Right hindlimb (tissue), 1 donor: ENCODE measurements at places on chromosomes 7 and 10.
A peak's percentile ranks its signal among the peaks of the same experiment; 100 is the strongest.

DNA sequence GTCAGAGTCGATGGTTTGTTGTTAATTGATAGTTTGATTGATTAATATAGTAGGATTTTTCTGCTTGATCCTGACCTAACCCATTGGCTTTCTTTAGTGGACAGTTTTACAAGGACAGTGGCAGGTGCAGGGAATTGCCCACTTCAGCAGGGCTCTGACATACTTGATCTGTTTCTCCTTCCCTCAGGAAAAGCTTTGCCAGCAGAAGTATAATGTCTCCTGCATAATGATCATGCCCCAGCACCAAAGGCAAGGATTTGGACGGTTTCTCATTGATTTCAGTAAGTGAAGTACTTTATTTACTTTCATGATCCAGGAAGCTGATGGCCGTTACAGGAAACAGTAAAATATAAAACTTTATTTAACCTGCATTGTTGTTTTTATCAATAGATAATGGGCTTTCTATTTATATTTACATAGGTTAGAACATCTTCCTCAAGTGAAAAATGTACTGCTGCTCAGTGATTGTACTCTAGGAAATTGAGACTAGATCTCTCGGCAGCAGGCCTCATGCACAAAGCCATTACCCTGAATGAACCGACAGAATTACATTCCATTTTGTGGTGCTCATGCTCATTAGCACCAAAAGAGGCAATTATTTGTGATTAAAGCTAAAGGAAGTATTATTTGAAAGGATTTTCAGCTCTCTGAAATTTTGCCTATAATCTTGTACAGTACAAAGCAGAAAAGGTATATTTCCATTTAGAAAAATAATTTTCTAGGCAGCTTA is 122.5 kb upstream of the SAMD8 start:
- no peak for DNase-seq

DNA sequence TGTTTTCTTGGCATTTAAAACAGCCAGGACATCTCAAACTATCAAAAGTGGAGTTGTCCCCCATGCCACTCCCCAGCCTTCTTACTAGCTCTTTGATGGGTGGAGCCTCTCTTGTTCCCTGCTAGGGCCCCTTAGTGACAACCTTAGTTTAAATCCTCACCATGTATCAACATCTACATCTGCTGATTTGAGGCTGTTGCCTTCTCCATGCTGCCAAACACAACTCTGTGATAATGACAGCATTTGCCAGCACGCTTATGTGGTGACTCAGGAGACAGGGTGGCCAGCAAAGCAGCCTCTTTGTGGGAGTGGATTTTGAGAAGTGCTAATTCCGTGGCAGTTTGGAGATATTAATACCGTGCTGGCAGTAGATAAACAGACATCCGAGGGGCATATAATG is 145.4 kb downstream of the LRRC4 start:
- DNase-seq: peak; percentile 44

GRCh38 chr7:7330997-7331396 is 148.7 kb downstream of the C1GALT1 start:
- no peak for DNase-seq

- no peak for DNase-seq
Observed at GRCh38 chr7:51080622-51081269, 235.9 kb downstream of the COBL start.

DNA sequence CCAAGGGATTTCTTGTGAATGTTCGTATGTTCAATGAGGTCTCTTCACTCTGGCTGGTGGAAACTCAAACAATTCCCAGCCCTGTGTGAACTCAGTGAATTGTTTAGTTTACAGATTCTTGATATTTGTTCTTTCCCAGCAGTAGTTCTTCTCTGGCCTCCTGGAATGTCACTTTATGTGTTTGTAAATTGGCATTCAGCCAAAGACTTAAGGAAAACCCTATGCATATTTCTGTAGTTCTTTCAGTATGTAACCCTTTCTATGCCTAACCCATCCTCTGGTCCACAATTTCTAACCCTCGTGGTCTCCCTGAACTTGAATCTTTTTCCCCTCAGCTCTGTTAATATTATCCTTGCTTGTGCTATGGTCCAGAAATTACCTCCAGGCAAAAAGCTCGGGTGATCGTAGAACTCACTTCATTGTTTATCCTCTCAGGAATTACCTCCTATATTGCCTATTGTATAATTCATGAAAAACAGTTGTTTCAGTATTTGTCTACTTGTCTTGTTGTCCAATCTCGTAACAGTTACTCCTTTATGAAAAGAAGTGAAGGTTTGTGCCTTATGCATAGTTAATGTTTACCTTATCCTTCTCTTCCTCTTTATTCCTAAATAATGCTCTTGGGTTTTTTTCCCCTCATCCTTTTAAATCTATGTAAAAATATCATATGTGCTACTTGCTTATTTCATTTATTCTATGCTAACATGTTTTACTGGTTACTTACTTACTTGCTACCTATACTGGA is 23.7 kb upstream of the AGR3 start:
- DNase-seq: no peak

GRCh38 chr10:12540341-12540781 is 191.0 kb downstream of the CAMK1D start:
- no peak for DNase-seq
